ENCODE measurements at places on chromosomes 2 and 18.

DNA sequence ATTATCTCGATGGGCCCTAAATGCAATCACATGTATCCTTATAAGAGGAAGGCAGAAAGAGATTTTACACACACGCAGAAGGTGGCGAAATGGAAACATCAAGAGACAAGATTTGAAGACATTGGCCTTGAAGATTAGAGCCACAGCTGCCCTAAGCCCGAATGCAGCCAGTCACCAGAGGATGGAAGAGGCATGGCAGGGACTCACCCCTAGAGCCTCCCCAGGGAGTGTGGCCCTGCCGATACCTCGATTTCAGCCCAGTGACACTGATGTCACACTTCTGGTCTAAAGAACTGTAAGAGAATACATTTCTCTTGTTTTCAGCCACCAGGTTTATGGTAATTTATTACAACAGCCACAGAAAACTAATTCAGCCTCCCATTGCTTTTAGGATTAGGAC lies 17.4 kb downstream of the TTC39C start:
- no peak for DNase-seq

DNA sequence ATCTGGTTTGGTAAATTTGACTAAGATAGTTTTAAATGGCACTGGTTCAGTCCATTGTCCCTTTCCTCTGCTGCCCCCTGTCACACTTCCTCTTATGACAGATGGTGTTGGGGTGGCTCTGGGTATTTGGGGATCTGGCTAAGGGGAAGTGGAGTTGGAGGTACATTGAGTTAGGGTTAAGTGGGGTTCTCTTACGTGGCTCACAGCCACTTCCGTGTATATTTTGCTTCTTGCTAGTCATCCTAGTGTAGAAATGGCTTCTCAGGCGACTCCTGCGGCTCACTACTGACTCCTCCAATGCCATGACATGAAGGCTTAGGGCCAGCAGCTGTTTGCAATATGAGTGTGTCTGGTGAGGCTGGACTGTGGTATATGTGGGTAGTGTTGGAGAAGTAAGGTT lies 187.0 kb downstream of the HAUS1 start:
- no peak for DNase-seq

DNA sequence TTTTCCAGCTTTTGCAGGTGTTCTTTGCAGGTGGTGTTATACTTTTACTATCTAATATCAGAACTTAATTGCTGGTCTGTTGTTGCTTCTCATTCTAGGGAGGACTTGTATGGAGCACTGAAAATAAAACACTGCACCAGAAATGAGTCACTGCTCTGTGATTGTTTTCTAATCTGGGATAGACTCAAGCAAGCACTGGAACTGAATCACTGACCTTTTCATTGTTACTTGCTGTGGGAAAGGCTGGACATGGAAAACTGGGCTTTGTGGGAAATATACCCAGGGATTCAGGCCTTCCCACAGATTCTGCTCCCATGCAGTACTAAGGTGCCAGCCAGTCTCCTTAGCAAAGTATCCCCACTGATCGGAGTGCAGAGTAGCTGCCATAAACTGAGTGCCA lies 470.0 kb upstream of the GCFC2 start:
- DNase-seq: no peak

DNA sequence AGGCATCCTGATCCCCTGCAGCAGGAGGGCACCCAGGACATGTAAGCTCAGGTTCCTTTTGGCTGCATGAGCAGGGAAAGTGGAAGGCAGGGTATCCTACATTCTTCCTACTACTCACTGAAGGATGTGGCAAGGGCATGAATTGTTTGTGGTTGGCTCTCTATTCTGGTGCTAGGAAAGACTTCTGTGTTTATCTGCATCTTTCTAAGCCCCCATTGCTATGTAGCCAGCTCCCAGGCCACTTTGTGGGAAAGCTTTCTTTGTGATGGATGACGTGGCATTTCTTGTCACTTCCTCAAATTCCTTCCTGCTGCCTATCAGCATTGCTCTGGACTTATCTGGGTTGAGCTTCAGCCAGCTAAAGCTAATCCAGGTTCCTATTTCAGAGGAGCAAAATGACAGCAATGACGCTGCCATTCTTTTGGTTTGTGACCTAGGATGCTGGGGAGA lies 46.2 kb downstream of the MEIS1 start:
- no peak for DNase-seq

GRCh38 chr2:31324016-31324633 lies 90.2 kb downstream of the EHD3 start:
- DNase-seq: no peak

DNA sequence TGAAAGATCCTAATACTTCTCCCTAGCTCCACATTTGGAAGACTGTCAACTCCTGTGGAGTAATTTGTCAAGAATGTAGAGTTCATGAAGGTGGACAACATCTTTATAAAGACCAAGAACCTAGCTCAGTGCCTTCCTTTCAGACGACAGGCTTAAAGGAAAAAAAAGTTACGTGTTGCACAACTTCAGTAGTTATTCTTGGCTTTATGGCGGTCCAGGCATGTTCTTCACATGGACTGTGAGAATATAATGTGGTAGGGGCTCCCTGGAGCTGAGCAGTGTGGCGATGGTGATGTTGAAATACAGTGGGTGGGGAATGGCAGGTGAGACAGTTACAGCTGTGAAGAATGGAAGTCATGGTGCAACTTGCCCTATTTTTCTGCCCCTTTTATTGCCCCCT lies 3.9 kb downstream of the TAF1B start:
- DNase-seq: no peak

DNA sequence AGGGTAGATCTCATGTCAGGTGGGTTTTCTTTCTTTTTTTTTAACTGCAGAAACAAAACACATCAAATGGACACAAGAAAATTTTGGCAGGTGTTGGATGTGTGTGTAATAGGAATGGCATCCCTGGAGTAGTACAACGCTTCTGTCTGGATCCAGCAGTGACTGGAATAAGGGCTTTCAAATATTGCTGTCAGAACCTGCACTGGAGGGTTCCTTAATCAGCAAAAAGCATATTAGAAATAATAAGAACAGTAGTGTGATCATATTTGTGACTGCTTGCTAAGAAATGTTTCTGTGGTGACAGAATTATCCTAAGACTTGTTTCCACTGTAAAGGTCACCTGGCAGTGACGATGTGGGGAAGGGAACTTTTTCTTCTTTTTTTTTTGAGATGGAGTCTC lies 30.8 kb downstream of the CREG2 start:
- DNase-seq: no peak

DNA sequence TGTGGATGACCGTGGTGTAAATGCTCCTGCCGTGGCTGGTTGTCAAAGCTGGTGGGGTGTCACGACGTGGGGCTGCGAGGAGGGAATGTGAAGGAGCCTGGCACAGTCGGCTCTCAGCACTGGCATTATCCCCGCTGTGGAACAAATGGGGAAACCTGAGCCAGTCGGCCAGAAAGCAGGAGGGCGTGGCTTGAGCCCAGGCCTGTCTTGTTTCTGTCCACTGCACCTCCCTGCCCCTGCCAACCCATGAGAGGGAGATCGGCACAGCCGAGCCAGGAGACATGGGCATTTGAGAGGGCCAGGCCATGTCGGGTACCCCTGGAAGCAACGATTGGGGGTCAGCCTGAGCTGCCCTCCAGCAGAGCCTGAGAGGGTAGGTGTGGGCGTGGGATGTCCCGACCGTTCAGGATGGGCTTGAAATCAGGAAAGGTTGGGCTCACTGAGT lies 44.5 kb downstream of the PDIA6 start:
- no peak for DNase-seq

- no peak for DNase-seq
Measured at GRCh38 chr2:218860950-218861381, 1.4 kb downstream of the WNT6 start.

DNA sequence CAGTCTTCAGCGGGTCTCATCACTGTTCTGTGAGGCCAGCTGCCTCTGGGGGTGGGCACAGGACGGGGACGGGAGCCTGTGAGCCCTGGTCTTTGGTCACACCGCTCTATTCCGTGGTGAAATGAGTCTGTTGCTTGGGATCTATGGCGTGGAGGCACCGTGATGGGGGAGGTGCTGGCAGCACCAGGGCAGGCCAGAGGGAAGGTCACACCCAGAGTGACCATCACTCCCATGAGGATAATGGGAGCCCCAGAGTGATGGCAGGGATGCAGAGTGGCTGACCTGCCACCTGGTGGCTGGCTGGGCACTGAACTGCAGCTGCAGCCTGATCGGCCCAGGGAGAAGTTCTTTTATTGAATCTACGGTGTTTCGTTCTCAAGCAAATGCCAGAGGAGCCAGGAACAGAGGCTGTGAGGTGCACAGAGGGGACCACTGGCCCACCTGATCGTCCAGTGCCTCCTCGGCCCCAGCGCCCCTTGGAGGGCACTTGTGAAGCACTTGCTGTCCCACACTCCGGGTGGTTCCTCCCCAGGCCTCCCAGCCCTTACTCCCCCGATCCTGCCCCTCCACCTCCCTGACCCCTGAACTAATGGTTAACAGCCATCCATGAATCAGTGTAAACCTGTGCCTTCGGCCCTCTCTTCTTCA lies 17.9 kb downstream of the KCNIP3 start:
- no peak for DNase-seq

DNA sequence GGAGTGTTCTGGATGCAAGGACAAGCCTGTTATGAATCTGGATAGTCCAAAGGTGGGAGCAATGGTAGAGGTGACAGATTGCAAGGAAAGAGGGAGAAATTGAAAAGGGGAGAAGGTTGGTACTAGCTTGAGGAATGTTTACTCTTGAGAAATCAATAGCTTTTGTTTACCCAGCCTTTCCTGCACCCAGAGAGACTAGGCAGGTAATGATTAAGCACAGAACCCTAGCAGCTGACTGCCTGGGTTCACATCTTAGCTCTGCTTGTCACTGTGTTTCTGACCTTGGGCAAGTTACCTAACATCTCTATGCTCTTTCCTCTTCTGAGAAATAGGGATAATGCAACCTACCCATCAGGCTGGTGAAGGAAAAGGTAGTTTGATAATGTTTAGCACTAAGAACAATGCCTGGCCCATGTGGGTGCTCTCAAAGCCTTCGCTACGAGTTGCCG lies 178.6 kb downstream of the MGAT5 start:
- no peak for DNase-seq

- DNase-seq: no peak
Measured at GRCh38 chr2:69620870-69621269, 22.7 kb downstream of the AAK1 start.

GRCh38 chr18:3691705-3692104 lies 241.7 kb downstream of the TGIF1 start:
- no peak for DNase-seq

DNA sequence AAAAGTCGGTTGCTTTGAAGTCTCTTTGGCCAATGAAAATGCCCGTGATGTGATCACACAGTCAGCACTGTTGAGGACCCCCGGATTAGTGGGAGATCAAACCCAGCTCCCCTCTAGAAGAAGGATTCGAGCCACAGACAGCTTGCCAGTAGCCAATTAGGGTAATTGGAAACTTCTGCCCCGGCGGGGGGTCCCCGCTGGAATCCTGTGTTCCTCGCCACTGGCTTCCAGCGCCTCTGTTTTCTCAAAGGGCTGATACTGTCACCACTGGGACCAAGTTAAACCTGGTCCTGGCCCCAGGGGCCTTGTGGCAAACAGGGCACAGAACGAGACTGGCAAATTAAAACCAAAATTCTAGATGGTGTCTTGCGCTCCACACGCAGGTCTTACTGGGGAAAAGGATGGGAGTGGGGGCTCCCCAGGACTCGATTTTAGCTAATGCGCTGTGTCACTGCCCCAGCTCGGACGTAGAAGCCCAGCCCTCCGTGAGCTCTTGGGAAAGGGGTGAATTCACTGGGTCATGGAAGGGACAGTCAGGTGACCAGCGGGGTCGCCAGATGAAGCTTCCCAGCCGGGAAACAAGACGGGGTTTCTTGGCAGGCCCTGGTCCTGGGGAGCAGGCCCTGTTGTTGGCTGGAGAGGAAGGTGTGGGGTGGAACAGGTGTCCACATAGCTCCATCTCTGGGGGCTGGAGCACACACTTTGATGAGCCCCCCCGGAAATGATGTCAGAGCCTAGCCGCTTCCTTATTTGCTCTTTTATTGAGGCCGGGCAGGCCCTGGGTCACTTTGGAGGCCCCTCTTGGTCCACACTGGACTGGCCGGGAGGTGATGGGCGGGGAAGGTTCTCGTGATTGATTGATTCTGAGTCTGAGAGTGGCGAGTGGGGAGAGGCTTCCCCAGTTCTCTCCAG lies 90.2 kb downstream of the SMAD7 start:
- no peak for DNase-seq

Measured in cortex of kidney (tissue), 1 donor.